ENCODE measurements at places on chromosomes 13 and 19. TPM values are rescaled to one million over a fixed set of nuclear protein-coding genes. Genes with fewer than 3 reads are reported as not detected.

KL gene
- under 0.01 TPM for total RNA-seq

COX7A1 gene
- 13.3 TPM for total RNA-seq

KLK12 gene
- total RNA-seq, result not detected

ETHE1 gene
- 46.4 TPM for total RNA-seq

DAND5 gene
- total RNA-seq, result 0.65 TPM

TMEM255B gene
- 0.49 TPM for total RNA-seq

MAMSTR gene
- 1.5 TPM for total RNA-seq

ANGPTL8 gene
- not detected for total RNA-seq

KIR2DL3 gene
- not detected for total RNA-seq

IFNL1 gene
- not detected for total RNA-seq

C5AR2 gene
- total RNA-seq, result 0.32 TPM

HNRNPM gene
- total RNA-seq, result 37.2 TPM

LCP1 gene
- 0.61 TPM for total RNA-seq

RNF17 gene
- not detected for total RNA-seq

TEX101 gene
- not detected for total RNA-seq

MYPOP gene
- 1.6 TPM for total RNA-seq

SCAF1 gene
- total RNA-seq, result 21.7 TPM

C19orf73 gene
- total RNA-seq, result 0.36 TPM

FGF21 gene
- total RNA-seq, result not detected

CD320 gene
- total RNA-seq, result 18.2 TPM

NLRP7 gene
- not detected for total RNA-seq

ADGRE2 gene
- not detected for total RNA-seq

GJA3 gene
- 0.16 TPM for total RNA-seq

ETV2 gene
- total RNA-seq, result 0.65 TPM

GNA15 gene
- total RNA-seq, result not detected

ACER1 gene
- not detected for total RNA-seq

KCNJ14 gene
- 0.81 TPM for total RNA-seq

SIGLEC5 gene
- total RNA-seq, result not detected

CILP2 gene
- total RNA-seq, result 0.36 TPM

SLC17A7 gene
- 0.16 TPM for total RNA-seq

NPHS1 gene
- not detected for total RNA-seq

LILRA1 gene
- not detected for total RNA-seq

CACNA1A gene
- total RNA-seq, result 23.5 TPM

LRP3 gene
- 37.0 TPM for total RNA-seq

ATP4A gene
- not detected for total RNA-seq

C19orf38 gene
- 0.24 TPM for total RNA-seq

PRTN3 gene
- total RNA-seq, result not detected

HSPB6 gene
- total RNA-seq, result 14.8 TPM

SHD gene
- total RNA-seq, result not detected

DPY19L3 gene
- 39.6 TPM for total RNA-seq

TRPC4 gene
- total RNA-seq, result 7.6 TPM

GADD45B gene
- total RNA-seq, result 84.1 TPM

CD79A gene
- not detected for total RNA-seq

DLL3 gene
- not detected for total RNA-seq

BORA gene
- 6.0 TPM for total RNA-seq

SYCN gene
- not detected for total RNA-seq

VSTM2B gene
- not detected for total RNA-seq

ZNF625 gene
- 9.4 TPM for total RNA-seq

C13orf42 gene
- not detected for total RNA-seq

ZNF575 gene
- 0.32 TPM for total RNA-seq
